Activated gamma-delta T cell treated with anti-CD3 and anti-CD28 coated beads, Interleukin-2, amount 50 U/mL, for 16 hours (primary cell): ENCODE measurements at places on chromosomes 5 and 9.

GRCh38 chr5:142886211-142886610 is 116.0 kb downstream of the ARHGAP26 start:
- no peak for DNase-seq

GRCh38 chr9:28547527-28547926 is 974.2 kb upstream of the C9orf72 start:
- no peak for DNase-seq

- no peak for DNase-seq
Observed at GRCh38 chr9:134500931-134501760, 140.5 kb upstream of the COL5A1 start.

DNA sequence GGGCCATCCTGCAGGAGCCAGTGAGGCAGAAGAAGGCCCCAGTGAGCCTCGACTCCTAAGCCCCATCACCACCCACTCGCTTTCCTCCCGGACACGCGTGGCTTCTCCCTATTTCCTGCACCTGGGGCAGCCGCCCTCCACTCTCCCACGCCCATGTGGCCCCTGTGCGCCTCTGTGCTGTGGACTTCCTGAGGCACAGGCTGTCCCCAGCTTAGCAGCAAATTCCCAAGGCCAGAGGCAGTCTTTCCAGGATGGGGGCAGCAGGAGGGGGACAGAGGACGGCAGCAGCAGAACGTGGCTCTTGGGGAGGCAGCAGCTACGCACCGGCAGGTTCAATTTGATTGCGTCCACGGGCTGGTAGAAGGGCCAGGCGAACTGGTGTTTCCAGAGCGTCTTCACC is 14.9 kb downstream of the BRD3 start:
- DNase-seq: no peak

GRCh38 chr5:93150311-93151012 is 430.6 kb downstream of the NR2F1-AS1 start:
- DNase-seq: no peak

- DNase-seq: no peak
Observed at GRCh38 chr9:129174724-129175514, 3.1 kb downstream of the IER5L start.

DNA sequence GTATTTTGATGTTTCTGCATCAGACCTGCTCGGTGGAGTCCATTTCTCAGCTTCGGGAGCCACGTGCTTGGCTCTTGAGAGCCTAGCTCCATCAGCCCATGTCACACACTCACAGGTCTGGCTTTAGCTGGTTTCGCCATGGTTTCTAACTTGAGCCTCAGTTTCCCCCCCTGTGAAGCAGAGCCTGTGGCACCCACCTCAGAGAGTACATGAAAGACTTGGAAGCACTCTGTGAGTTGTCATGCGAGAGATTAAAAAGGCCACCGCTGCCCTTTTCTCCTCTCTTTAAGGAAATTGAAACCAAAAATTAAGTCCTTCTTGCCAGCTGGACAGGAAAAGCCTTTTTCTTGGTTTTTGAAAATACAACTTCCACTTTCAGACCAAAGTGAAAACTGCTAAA is 8.8 kb downstream of the TENT4A start:
- DNase-seq: no peak

DNA sequence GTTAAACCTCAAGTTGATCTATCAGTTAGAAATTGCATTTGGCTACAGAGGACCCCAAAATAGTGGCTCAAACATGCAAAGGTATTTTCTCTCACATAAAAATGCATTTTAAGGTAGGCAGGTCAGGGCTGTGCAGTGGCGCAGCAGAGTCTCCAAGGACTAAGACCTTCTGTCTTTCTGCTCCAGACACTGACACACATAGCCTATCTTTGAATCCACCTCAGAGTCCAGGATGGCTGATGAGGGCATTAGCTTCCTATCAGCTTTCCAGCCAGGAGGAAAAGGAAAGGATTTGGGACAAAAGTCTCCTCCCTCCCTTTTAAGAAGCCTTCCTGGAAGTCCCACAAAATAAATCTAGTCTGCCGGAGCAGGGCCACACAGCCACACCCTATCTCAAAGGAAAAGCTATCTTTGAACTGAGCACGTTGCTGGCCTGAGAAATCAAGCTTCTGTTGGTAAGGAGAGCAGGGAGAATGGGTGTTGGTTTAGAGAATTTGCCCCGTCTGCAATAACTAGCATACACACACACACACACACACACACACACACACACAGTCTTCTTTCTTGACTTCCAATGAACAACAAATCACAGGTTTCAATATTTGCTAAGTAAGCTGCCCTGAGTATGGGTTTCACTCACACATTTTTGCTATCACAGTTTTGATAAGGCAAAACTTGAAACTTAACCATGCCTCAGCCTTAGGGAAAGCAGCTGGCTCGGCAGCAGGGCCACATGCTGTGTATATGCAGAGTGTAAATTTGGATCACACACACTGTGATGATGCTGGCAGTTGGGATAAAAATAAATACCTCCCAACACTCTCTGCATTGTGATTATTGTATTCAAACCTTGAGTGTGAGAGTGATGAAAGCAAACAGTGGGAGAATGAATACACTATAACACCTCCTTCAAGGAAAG is 116.6 kb upstream of the MAP3K1 start:
- DNase-seq: no peak

- no peak for DNase-seq
Observed at GRCh38 chr5:2134543-2135292, 252.0 kb upstream of the IRX4 start.

GRCh38 chr9:125258832-125259534 is 2.6 kb upstream of the GAPVD1 start:
- DNase-seq: no peak

GRCh38 chr9:108275906-108276305 is 579.9 kb downstream of the ACTL7B start:
- no peak for DNase-seq

- no peak for DNase-seq
Observed at GRCh38 chr9:7974335-7974960, 174.9 kb upstream of the DMAC1 start.

- DNase-seq: no peak
Observed at GRCh38 chr5:163506726-163507125, 1.3 kb downstream of the MAT2B start.

DNA sequence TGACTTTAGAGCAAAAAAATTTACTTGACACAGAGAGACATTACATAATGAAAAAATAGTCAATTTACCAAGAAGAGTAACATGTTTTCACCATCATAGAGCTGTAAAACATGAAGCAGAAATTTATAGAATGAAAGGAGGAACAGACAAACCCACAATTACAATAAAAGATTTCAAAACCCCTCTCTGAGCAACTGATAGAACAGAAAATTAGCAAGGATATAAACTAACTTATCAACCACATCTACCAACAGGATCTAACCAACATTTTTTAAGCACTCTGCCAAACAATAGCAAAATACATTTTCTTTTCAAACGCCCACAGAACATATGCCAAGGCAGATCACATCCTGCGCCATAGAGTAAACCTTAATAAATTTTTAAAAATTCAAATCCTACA is 17.9 kb downstream of the SLCO4C1 start:
- no peak for DNase-seq

- no peak for DNase-seq
Observed at GRCh38 chr5:664343-664993, 28.7 kb downstream of the TPPP start.

- no peak for DNase-seq
Observed at GRCh38 chr9:134338394-134339182, 12.3 kb downstream of the RXRA start.

GRCh38 chr5:88694023-88694679 is 188.8 kb downstream of the MEF2C start:
- no peak for DNase-seq

- DNase-seq: no peak
Observed at GRCh38 chr9:81397481-81398381, 291.6 kb downstream of the TLE1 start.

GRCh38 chr5:8429778-8430758 is 561.1 kb downstream of the MTRR start:
- DNase-seq: no peak

DNA sequence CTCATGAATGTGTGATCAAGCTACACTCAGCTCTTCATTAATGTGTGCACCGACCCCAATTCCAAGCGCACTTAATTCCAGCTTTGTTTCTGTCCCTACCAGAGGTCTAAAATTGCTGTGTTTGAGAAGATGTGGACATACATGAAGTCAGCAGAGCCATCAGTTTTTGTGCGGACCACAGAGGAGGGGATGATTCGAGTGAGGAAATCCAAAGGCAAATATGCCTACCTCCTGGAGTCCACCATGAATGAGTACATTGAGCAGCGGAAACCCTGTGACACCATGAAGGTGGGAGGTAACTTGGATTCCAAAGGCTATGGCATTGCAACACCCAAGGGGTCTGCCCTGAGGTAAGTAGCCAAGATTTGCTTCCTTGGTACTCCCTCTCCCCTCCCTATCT is 268.6 kb downstream of the FAM114A2 start:
- no peak for DNase-seq

GRCh38 chr9:36129139-36129538 is 7.4 kb upstream of the GLIPR2 start:
- no peak for DNase-seq

- DNase-seq: no peak
Observed at GRCh38 chr9:79665931-79666330, 94.2 kb downstream of the TLE4 start.

- DNase-seq: no peak
Observed at GRCh38 chr5:67335426-67335825, 138.8 kb upstream of the CD180 start.

- DNase-seq: peak; percentile 22
Observed at GRCh38 chr9:74951725-74952151, 974 bp downstream of the C9orf40 start.

- DNase-seq: no peak
Observed at GRCh38 chr9:77726814-77727213, 78.7 kb upstream of the GNA14 start.

GRCh38 chr5:93621327-93621798 is 38.3 kb downstream of the NR2F1 start:
- DNase-seq: no peak

GRCh38 chr5:130773813-130774212 is 391.2 kb downstream of the HINT1 start:
- DNase-seq: no peak
